AG09309 (cell line): ENCODE measurements at places on chromosomes 7 and 10.

DNA sequence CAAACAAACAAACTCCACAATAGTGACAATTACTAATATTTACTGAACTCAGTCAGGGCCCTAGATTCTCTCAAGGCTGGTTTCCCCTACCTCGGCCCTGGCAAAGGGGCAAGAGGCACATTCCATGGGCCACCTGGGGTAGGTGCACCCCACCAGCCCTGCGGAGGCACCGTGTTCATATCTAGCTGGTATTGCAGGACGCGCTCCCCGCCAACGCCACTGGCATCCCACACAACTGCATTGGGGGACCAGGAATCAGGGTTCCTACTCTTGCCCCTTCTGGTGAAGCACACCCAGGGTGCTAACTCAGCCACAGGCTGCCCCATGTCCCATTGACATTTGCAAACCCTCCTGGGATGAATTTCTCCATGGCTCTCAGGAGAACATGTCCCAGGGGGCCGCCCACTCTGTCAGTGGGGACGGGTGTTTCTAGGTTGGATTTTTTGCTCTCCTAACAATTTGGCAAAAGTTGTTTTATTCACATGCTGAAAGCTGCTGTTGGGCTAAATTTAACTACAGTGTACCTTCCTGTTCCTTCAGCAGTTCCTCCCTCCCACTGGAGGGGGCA, 76.7 kb downstream of the ZRANB1 start:
- no peak for DNase-seq

GRCh38 chr10:35127289-35127891, 744 bp downstream of the CREM start:
- DNase-seq: no peak

DNA sequence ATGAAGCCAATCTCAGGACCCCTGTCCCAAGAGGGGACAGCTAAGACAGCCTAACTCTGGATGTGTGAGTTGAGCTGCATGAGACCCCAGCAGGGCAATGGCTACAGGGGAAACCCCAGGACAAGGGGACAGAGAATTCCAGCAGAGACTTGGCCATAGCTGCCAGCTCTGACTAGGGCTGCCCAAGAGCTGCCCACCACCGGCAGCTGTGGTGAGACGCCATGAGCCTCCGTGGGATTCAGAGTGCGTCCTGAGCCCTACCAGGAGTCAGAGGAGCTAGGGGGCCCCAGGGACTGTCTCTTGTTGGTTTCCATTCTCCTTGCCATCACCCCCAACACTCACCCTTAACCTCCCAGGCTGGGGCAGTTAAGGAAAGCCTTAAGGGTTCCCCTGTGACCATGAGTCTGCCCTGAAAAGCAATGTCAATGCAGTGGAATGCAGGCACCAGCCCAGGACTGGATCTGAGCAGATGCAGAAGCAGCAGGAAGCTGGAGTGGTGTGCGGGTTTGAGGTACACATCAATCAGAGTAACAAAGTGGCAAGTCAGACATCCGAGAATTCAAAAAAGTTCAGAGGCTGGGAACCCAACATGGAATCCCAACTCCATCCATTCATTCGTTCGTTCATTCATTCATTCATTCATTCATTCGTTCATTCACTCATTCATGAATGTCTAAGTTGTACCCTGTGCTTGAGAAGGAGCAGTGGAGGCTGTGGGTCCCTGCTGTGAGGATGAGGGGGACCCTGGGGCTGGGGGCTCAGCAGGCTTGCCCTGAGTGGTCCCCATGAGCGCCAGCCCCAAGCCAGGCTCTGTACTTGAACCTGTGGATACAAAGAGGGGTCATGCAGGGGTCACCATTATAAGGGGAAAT, 52.9 kb downstream of the C10orf120 start:
- no peak for DNase-seq

DNA sequence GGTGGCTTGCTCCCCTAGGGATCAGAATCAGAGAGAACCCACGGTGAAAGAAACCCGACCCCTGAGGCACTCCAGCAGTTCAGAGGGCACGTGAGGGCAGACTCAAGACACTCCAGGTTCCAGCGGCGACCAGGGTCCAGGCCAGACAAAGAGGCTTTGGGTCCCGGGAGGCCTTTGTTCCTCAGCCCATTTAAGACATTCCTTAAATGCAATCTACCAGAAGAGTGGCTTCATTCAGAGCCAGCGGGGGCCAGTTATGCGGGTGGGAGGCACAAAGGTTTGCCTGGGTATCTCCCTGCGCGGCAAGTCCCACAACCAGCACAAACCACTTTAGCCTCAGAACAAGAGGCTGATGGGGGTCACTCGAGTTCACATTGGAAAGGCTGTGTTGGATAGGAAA, 53.6 kb downstream of the AFAP1L2 start:
- no peak for DNase-seq

DNA sequence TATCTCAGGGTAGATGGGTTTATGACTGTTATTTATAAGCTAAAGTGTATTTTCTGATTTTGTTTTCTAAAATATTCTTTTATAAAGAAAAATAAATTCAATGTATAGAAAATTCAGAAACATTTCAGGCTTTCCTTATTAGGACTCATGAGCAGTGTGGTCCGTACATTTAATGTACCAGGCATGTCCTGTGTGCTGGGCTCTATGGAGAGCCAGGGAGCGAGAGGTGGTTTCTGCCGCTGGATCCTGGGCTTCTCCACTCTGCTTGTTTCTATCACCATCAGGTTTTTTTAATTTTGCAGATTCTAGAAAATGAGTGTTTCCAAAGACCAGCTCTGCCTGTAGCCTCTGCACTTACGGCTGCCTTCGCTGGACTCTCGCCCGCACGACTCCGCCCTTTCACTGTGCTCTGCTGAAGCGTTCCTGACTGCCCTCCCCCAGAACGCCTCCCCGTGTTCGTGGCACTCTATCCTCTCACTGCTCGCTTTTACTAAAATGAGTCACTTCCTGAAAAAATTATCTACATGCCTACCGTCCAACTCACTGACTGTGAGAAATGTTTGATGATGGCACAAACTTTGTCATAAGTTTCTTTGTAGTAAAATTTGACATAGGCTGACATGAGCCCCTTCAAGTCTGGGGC, 188.5 kb downstream of the ZMYND11 start:
- DNase-seq: peak; percentile 94

GRCh38 chr10:119989966-119990365, 97.4 kb downstream of the SEC23IP start:
- no peak for DNase-seq

- DNase-seq: no peak
These were observed at the start of gene AFAP1L2 for GRCh38 chr10:114404171-114405010. Gene AFAP1L2, minus strand, starts transcription at chr10:114404502. Its CDS starts 47 bp downstream, at chr10:114404455.

DNA sequence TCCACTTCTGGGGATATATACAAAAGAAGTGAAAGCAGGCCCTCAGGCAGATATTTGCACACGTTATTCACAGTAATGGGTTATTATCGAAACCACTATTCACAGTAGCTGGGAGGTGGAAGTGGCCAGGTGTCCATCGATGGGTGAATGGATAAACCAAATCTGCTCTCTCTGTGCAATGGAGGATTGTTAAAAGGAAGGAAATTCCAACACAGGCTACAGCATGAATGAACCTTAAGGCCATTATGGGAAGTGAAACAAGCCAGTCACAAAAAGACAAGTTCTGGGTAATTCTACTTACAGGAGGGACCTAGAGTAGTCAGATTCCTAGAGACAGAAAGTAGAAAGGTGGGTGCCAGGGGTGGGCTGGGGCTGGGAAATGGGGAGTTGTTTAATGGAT, 48.5 kb upstream of the BHLHA15 start:
- no peak for DNase-seq

- DNase-seq: no peak
These were observed 137.5 kb downstream of the CD36 start for GRCh38 chr7:80775897-80776296.

DNA sequence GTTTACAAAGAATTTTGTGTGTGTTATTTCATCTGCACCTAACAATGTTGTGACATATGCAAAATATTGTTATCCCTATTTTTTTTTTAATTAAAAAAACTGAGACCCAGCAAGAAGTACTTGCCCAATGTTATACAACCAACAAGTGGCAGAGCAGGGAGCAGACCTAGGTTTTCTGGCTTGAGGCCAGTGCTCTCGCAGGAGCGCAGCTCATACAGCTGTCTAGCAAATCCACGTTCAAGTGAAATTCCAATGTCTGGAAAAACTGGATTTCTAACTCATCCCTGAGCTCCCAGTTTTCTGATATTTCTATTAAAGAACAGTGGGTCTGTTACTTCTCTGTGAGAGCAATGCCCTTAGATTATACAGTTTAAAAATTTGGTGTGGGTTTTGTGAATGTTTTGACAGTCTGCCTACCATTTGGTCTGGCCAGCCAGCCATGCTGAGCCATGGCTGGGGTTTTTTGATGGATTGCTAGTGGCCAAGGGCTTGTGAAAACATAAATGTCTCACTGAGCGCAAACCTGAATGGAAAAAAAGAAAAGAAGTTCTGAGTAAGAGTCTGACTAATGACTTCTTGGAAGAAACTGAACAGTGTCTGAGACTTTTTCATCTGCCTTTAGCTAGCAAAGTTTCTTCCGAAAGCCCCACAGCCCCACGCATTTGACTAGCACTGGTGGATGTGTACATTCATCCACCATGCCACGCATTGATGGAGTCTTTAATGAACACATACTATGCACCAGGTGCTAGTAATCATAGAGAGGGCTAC, 15.4 kb upstream of the PRF1 start:
- DNase-seq: peak; percentile 39

GRCh38 chr7:147012666-147013065, 896.1 kb downstream of the CNTNAP2 start:
- no peak for DNase-seq

GRCh38 chr7:92354214-92354613, 93.1 kb upstream of the GATAD1 start:
- no peak for DNase-seq

DNA sequence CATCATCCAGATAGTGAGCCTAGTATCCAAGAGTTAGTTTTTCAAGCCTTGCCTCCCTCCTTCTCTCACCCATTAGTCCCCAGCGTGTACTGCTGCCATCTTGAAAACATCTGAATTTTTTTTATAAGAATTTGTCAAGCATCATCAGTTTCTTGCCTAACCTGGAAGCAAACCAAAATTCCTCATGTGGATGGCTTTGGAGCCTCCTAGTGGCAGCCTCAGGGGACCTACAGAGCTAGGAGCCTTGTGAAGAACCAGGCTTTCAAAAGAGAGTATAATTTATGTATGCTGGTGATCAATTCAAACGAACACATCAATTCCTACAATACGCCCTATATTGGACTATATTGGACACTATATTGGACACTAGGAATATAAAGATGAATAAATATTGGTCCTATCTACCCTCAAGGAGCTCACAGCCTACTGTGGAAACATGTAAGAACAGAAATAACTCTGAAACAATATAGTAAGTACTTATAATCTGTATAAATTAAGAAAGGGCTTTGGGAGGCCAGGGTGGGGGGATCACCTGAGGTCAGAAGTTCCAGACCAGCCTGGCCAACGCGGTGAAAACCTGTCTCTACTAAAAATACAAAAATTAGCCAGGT, 63.4 kb downstream of the HPSE2 start:
- DNase-seq: no peak

GRCh38 chr10:133258066-133258817, 18.4 kb downstream of the ADAM8 start:
- DNase-seq: no peak

DNA sequence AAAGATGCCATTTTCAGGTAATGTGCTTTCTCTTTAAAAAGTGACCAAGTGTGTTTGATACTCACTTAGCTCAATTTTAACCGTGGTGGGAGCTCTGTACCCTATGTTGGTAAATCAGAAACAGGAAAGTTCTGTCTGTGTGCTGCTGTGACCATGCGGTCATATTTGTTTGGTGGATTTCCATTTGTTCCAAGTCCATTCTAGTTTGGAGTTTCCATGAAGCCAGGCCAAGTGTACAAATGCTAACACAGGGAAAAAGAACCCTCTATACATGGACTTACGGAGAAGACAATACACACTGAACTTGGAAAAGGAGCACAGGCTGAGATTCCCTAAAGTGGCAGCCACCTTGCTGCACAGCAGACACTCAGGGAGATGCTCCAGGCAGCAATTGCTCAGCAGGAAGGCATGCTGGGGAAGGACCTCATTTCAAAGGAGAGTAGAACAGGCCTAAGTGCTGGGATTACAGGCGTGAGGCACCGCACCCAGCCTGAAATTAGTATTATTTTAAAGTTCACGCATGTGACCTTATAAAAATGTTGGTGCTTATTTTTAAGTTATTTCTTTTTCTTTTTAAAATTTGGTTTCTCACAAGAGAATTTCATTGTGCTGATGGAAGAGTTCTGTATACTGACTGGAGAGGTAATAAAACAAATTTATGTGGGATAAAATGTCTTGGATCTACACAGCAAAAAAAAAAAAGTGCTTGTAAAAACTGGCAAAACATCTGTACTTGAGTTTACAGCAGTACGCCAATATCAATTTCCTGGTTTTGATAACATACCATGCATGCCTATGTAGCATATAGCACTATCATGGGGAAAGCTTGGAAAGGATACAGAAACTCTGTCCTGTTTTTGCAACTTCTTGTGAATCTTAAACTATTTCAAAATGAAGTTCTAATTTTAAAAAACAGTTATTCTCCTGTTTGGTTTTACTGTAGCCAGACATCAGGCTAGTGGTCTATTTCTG, 436.2 kb downstream of the KCNMA1 start:
- no peak for DNase-seq

DNA sequence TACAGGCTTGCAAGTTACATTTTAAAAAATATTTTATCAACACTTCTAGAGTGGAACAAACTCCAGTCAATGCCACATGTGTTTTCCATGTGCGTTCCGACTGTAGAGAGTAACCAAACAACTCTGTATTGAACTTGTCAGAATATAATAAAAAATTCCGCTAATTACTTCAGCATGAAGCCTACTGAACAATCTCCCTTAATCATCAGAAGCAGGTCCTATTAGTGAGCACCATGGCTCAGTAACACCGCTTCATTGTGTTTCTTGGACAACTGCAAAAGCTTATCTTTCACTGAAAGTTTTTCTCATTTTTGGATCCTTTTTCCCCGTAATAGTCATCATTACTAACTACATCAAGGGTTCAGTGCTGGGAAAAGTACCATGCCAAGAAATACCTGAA, 117.0 kb downstream of the MKX start:
- DNase-seq: no peak

DNA sequence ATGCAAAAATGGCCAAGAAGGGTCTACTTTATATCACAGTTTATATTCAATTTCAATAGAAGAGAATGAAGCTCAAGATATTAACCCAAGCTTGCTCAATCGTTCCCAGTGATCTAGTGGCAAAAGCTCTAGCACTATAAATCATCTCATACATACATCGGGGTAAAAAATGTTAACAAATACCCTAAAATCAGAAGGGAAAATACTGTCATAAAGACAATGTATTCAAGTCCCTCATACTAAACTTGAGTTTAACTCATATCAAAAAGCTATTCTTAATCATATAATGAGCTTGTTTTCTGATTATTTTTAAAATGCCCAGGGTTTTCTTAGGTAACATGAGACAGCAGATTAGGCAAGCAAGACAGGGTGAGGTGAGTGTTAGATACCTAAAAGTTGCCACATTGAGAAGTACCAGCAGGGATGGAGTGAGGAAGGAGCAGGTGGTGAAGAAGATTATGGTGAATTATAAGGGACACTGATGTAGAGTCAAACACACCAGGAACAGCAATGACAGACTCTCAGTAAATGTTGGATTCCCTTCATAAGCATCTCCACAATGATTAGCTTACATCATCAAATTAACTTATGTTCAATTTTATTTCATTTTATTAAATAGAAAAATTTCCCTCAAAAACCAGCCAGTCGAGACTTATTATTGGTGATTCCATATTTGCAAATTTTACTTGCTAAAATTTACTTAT, 46.2 kb downstream of the ELAPOR2 start:
- no peak for DNase-seq

GRCh38 chr10:89668386-89669071, 23.5 kb upstream of the PANK1 start:
- no peak for DNase-seq

- no peak for DNase-seq
These were observed 5.0 kb upstream of the REEP3 start for GRCh38 chr10:63516207-63516606.

GRCh38 chr10:30758338-30758737, 128.8 kb upstream of the LYZL2 start:
- DNase-seq: no peak
